ENCODE measurements at places on chromosomes 1 and 21. TPM values are rescaled to one million over a fixed set of nuclear protein-coding genes. Genes with fewer than 3 reads are reported as not detected.

Gene TGFB2
- total RNA-seq = 56.2 TPM

Gene GPR161
- total RNA-seq = 26.7 TPM

Gene CD1E
- total RNA-seq = not detected

Gene VWA1
- total RNA-seq = 4.4 TPM

Gene DCDC2B
- not detected for total RNA-seq

Gene SPRR2D
- total RNA-seq = not detected

Gene TARS2
- 11.0 TPM for total RNA-seq

Gene CFAP57
- total RNA-seq = 0.28 TPM

Gene METTL18
- total RNA-seq = 6.7 TPM

Gene NUP210L
- 0.09 TPM for total RNA-seq

Gene ADAMTS1
- total RNA-seq = 72.0 TPM

Gene C1orf141
- total RNA-seq = not detected

Gene VWA5B1
- not detected for total RNA-seq

Gene ANGPTL3
- total RNA-seq = not detected

Gene STXBP3
- total RNA-seq = 51.2 TPM

Gene FMO2
- 0.47 TPM for total RNA-seq

Gene S100A3
- total RNA-seq = 1.3 TPM

Gene BTBD8
- total RNA-seq = 1.8 TPM

Gene CLDN8
- not detected for total RNA-seq

Gene SPRR2A
- total RNA-seq = not detected

Gene EDN2
- 0.09 TPM for total RNA-seq

Gene IGSF5
- total RNA-seq = not detected

Gene FCRL6
- total RNA-seq = not detected

Gene PROK1
- total RNA-seq = not detected

Gene ERG
- 55.8 TPM for total RNA-seq

Gene KCNK2
- under 0.01 TPM for total RNA-seq

Gene MACF1
- total RNA-seq = 592 TPM

Gene DENND2C
- total RNA-seq = 0.47 TPM

Gene C1orf185
- total RNA-seq = not detected

Gene WDR64
- total RNA-seq = not detected

Gene ZNF593OS
- total RNA-seq = not detected

Gene KRTAP12-2
- not detected for total RNA-seq

Gene KCNJ10
- total RNA-seq = not detected

Gene ROR1
- 17.1 TPM for total RNA-seq

Gene NID1
- total RNA-seq = 60.6 TPM

Gene LENEP
- total RNA-seq = 0.18 TPM

Gene CEP350
- 35.6 TPM for total RNA-seq
